ENCODE measurements at places on chromosomes 3 and 15.

DNA sequence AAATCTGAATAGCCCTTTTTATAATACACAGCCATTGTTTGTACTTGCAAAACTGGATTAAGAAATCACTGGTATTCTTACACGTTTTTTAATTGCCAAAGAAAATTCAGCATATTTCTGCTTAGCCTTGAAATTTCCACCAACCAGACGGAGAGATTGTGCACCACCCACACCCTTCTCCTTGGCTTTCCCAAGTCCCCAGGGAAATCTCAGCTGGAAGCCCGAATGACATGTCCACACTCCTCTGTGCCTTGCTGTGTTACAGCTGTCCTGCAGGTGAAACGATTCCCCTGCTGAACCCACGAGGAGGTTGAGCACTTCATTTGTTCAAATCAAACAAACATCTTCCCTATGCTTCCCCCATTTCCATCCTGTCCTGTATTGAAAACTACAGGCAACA lies 49.6 kb upstream of the PPARG start:
- DNase-seq, result no peak

DNA sequence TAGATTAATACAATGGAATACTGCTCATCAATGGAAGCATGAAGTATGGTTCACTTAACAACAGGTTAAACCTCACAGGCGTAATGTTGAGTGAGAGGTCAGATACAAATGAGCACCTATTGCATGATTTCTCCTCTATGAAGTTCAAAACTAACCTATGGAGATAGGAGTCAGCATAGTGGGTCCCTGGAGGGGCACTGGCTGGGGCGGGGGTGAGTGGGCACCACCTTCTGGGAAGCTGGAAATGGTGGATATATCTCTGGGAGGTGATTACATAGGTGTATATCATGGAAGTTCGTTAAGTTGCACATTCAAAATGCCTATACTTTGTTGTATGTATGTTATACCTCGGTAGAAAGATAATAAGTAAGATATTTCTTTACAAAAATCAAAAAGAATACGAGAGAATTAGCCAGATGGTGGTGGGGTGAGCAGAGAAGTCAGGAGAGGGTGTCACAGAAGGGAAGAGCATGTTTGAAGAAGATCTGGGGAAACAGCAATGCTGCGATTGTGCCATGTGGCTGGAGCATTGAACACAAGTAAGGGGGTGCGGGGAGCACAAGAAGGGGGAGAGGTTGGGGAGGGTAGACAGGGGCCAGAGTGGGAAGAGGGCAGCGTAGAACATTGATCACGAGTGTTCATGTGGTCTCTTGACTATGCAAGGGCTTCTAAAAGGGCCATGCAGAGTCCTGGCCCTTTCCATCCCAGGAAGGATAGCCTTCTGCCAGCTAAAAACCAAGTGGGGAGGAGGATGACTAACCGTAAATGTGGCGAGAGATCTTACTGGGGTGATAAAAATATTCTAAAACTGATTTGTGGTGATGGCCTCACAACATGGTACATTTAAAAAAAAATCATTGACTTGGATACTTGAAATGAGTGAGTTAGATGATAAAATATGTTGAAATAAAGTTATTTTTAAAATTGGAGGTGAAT lies 30.2 kb downstream of the ITGA11 start:
- DNase-seq, result no peak

DNA sequence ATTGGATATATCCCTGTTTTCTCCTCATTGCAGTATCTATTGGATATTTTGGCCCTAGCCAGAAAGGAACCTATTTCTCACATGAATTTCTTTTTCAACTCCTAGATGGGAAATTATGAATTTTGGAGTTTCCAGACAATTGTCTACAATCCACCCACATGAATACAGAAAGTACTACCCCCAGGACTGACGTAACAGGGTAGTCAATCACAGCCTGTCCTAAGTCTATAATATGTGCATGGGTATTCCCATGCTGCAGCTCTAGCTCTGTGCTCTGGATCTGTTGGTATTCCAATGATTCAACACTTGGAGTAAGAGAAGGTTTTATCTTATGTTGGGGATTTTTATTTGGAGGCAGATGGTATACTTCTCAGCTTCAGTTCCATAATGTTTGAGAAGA lies 393.1 kb upstream of the ARRDC4 start:
- DNase-seq, result no peak

- no peak for DNase-seq
Observed at GRCh38 chr3:3587647-3587972, 211.6 kb upstream of the LRRN1 start.

DNA sequence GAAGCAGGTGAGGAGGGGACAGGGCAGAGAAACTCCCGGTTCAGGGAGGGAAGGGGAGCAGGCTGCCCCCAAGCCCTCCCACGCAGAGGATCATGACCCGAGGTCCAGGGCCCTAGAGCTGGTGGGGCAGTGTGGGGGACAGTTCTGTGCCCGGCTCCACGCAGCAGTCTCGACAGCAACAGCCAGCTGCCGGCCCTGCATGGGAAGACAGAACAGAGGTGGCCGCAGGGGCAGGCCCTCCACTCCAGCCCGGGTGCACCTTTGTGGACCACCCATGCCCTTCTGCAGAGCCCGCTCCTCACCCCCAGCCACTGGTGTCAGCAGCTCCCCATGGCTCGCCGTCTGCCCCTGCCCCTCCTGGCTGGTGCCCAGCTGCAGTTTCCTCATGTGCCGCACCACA lies 7.7 kb downstream of the OGG1 start:
- DNase-seq, result no peak

All from Kasumi-1 (cell line).